Transverse colon (tissue), 4 donors: ENCODE measurements at places on chromosomes 3 and 15. TPM values are rescaled to one million over a fixed set of nuclear protein-coding genes. Genes with fewer than 3 reads are reported as not detected.
A peak's percentile ranks its signal among the peaks of the same experiment; 100 is the strongest.

The IL17RB gene
- total RNA-seq: 36.5 TPM

The GOLGA8M gene
- total RNA-seq: 0.41 TPM

The SLC22A13 gene
- 0.32 TPM for total RNA-seq

The FANCD2OS gene
- total RNA-seq: not detected

The ZNF385D gene
- 0.40 TPM for total RNA-seq

The MYEF2 gene
- total RNA-seq: 10.4 TPM

DNA sequence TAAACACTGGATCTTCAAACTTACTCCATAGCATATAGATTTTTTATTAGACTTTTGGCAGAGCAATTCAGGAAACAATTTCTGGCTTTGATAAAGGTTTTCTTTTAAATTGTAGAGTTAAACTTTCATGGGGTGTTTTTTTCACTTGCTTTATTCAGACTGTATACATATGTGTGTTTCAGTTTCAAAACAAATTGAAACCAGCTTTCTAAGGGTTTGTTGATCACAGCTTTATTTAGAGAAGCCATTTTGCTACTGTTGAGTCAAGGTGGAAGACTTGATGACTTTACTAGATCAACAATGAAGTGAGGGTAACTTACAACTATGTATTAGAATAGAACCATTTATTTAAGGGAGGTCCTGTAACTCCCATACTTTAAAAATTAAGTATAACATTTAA, 6.2 kb downstream of the UBE2E1 start:
- H3K27ac ChIP-seq: no peak overlapping the region
- no peaks in the 10 kb centered on the region for H3K27me3 ChIP-seq
- H3K4me1 ChIP-seq: peaks cover 67% of the 10 kb centered on the region
- no peak for DNase-seq
- H3K4me3 ChIP-seq: no peak overlapping the region

DNA sequence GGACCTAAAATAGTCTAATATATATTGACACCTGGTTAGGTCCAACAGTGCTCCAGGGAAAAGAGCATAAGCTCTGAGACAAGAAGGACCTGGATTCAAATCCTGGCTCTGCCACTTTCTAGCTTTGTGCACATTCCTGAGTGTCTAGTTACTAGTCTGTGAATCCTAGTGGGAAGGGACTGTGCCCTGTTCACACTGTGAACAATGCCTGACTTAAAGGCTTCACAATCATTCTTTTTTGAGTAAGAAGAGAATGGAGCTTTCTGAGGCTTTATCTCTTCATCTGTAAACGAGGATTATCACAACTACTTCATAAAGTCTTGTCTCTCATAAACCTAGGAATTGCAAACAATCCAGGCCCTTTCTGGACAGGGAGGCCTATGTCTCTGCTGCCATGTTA, 235.9 kb downstream of the SOX2 start:
- no peaks in the 10 kb centered on the region for H3K4me1 ChIP-seq
- no peaks in the 10 kb centered on the region for H3K36me3 ChIP-seq
- DNase-seq: no peak

DNA sequence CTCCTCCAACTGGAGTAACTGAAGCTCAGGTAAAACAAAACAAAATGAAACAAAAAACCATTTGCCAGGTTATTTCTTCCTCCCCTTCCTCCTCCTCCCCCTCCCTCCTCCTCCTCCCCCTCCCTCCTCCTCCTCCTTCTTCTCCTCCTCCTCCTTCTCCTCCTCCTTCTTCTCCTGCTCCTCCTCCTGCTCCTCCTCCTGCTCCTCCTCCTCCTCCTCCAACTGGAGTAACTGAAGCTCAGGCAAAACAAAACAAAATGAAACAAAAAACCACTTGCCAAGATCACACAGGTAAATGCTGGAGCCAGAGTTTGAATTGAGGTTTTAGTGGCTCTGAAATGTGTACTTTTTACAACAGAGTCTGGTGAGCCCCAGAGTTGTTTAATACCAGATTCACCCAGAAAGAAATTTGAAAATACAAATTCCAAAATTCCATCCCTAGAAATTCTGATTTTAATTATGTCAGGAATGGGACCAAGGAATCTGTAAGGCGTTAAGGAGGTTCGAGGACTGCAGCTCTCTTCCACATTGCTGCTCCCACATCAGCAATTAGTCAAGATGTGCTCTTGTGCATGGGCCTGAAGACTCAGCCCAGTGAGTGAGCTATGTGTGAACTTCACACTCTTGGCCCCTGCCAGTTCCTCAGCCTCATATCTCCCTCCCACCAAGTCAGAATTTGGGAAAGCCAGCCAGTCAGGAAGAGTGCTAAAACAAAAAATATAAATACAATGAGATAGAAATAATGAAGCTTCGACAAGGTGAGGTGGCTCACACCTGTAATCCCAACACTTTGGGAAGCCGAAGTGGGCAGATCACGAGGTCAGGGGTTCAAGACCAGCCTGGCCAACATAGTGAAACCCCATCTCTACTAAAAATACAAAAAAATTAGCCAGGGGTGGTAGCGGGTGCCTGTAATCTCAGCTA, 31.6 kb upstream of the ZNF770 start:
- H3K36me3 ChIP-seq: no peaks in the 10 kb centered on the region
- no peak overlapping the region for H3K27ac ChIP-seq
- H3K4me1 ChIP-seq: no peaks in the 10 kb centered on the region
- H3K4me3 ChIP-seq: no peak overlapping the region

- no peaks in the 10 kb centered on the region for H3K27me3 ChIP-seq
- H3K4me3 ChIP-seq: no peak overlapping the region
- no peak for DNase-seq
Measured at GRCh38 chr15:93296759-93297500, 207.9 kb upstream of the RGMA start.

GRCh38 chr15:28105793-28106192, 6.7 kb upstream of the OCA2 start:
- no peak for DNase-seq
- H3K36me3 ChIP-seq: no peaks in the 10 kb centered on the region
- no peak overlapping the region for H3K27ac ChIP-seq
- H3K4me3 ChIP-seq: no peak overlapping the region
- H3K27me3 ChIP-seq: peaks cover 25% of the 10 kb centered on the region
- H3K4me1 ChIP-seq: peaks cover 15% of the 10 kb centered on the region

GRCh38 chr3:48013288-48013980, 2.8 kb downstream of the MAP4 start:
- H3K36me3 ChIP-seq: no peaks in the 10 kb centered on the region
- H3K27ac ChIP-seq: peak overlapping the region; percentile 73
- DNase-seq: no peak
- H3K4me3 ChIP-seq: no peak overlapping the region
- H3K27me3 ChIP-seq: no peaks in the 10 kb centered on the region

DNA sequence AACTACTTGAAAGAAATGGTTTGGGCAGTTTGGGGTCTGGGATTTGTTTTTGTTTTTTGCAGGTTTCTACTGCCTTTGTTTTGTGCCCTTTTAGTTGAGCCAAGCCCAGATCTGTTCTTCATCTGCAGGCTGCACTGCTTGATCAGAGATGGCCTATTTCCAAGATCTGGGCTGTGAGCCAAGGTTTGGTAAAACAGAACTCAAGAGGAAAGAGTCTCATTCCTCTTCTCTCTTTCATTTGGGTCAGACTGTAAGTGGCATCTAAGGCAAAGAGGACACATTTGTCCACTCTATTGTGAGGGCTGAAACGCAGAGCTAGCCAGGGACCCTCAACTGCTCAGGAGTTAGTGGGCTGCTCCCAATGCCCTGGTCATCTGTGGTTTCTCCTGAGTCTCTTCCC, 104.4 kb upstream of the UBE3A start:
- DNase-seq: peak; percentile 31
- H3K36me3 ChIP-seq: no peaks in the 10 kb centered on the region
- no peaks in the 10 kb centered on the region for H3K4me1 ChIP-seq
- H3K4me3 ChIP-seq: no peak overlapping the region
- no peaks in the 10 kb centered on the region for H3K27me3 ChIP-seq
- peak overlapping the region; percentile 16 for H3K27ac ChIP-seq

DNA sequence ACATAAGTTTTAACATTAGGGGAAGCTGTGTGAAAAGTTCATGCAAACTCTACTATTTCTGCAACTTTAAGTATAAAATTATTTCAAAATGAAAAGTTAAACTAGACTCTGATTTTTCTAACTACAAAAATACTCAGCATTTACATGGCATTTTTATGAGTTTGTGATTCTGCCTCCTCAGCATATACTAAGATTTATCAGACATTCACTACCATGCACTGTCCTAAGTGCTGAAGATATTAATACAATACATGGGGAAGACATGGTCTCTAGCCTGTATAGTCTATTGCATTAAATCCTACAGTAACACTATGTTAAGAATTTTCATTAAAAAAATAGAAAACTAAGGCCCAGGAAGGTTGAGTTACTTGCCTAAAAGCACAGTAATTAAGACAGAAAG, 80.7 kb downstream of the ZNF148 start:
- peaks cover 3% of the 10 kb centered on the region for H3K4me1 ChIP-seq
- no peaks in the 10 kb centered on the region for H3K27me3 ChIP-seq
- DNase-seq: no peak
- H3K27ac ChIP-seq: no peak overlapping the region
- H3K4me3 ChIP-seq: no peak overlapping the region

DNA sequence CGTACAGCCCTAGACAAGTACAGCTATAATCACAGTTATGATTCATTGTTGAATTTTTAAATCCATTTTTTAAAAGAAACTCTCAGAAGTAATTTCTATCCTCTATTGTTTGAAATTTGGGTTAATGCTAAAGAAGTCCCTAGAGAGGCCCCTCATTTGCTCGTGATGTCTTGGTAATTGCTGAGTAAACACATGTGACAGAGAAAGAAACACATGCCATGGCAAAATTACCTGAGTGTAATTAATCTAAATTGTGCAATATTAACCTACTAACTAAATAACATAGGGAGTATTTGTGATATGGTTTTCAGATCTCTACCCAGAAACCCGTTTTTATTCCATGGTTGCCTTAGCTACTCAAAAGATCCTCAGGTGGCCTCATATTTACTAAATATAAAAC, 10.8 kb downstream of the NEK10 start:
- DNase-seq: no peak
- H3K27me3 ChIP-seq: no peaks in the 10 kb centered on the region
- H3K27ac ChIP-seq: peak overlapping the region; percentile 54
- no peaks in the 10 kb centered on the region for H3K36me3 ChIP-seq
- no peak overlapping the region for H3K4me3 ChIP-seq
- H3K4me1 ChIP-seq: peaks cover 50% of the 10 kb centered on the region

- H3K4me1 ChIP-seq: peaks cover 10% of the 10 kb centered on the region
- H3K36me3 ChIP-seq: no peaks in the 10 kb centered on the region
- DNase-seq: no peak
- H3K27me3 ChIP-seq: no peaks in the 10 kb centered on the region
Measured at GRCh38 chr3:42851228-42851834, 24.3 kb downstream of the CYP8B1 start.

DNA sequence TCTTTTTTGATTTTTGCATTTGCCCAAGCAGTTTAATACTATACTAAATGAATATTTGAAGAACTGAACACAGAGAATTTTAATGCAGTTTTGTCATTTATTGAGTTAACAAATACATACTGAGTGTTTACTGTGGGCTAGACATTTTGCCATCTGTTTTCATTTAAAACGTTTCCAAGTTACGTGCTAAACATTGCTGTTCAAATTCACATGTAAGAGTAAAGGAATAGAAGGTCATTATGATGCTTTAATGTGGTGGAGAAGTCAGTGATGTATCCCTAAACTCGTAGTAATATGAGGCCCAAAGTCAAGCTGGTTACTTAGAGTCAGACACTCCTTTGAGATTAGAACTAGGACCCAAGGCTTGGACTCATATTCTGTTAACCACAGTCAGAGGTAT, 49.4 kb downstream of the CRYBG3 start:
- H3K4me3 ChIP-seq: no peak overlapping the region
- H3K27ac ChIP-seq: no peak overlapping the region
- DNase-seq: no peak
- H3K27me3 ChIP-seq: no peaks in the 10 kb centered on the region
- H3K36me3 ChIP-seq: no peaks in the 10 kb centered on the region

DNA sequence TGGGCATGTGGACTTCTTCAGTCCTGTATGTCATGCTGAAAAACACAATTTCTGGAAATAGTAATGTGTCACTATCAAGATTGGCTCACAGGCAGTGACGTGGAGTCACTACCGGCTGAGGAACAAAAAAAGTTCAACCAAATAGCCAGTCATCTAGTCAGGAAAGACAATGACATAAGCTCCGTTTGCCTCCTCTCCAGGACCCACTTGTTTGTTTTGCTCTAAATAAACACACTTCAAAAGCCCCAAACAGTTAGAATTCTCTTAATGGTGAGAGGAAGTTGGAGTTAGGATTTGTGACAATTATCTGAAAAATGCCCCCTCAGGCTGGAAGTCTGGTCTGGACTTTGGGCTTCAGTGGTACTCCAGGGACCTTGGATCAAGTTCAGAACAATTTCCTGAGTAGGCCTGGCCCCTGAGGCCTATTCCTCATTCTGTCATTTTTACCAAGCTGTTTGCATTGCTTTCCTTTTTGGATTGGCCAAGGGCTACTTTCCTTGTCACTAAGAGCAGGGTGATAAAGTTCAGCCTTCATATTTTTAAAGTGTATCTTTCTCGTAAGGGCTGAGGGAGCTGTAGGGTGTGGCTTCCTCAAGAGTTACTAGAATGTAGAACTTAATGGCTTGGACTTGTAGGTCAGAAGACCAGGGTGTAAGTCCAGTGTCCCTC, 98.9 kb downstream of the EOMES start:
- H3K4me3 ChIP-seq: no peak overlapping the region
- no peaks in the 10 kb centered on the region for H3K27me3 ChIP-seq
- no peaks in the 10 kb centered on the region for H3K36me3 ChIP-seq
- H3K4me1 ChIP-seq: peaks cover 7% of the 10 kb centered on the region
- no peak for DNase-seq

DNA sequence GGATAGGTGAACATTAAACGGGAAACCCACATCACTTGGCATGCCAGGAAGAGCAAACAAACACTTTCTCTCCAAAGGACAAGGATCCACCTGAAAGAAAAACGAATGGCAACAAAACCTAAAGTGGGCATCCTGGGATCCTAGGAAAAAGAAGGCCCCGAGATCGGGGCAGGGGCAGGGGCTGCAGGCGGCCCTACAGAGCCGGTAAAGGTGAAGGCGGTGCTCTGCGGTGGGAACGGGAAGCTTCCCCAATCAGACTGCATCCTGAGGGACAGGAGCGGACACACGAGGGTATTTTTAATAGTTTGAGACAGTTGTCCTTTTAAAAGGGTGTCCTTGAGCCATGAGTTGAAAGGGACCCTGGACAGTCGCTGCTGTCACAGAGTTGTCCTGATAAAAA, 24.9 kb upstream of the GABRA5 start:
- no peaks in the 10 kb centered on the region for H3K36me3 ChIP-seq
- no peak overlapping the region for H3K27ac ChIP-seq
- no peaks in the 10 kb centered on the region for H3K4me1 ChIP-seq
- peaks cover 4% of the 10 kb centered on the region for H3K27me3 ChIP-seq

GRCh38 chr3:126528419-126528799, 4.5 kb downstream of the CHST13 start:
- H3K4me1 ChIP-seq: peaks cover 14% of the 10 kb centered on the region
- H3K4me3 ChIP-seq: no peak overlapping the region
- no peak overlapping the region for H3K27ac ChIP-seq
- H3K36me3 ChIP-seq: no peaks in the 10 kb centered on the region

DNA sequence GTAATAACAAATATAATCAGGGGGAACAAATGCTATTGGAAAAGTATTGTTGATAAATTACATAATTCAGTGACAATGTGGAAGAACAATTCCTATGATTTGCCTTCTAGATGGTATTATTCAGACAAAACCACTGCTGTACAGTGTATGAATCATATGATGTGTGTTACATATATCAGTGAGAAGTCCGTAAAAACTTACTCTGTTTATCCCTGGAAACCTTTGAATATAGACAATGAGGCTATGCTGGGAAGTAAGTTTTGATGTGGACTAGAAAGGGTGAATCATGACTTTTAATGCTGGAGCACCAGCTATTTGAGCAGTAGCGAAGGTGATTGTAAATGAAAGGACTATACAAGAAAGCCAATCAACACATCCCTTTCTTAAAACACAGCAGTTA, 17.9 kb downstream of the C3orf38 start:
- no peaks in the 10 kb centered on the region for H3K36me3 ChIP-seq
- H3K27ac ChIP-seq: no peak overlapping the region
- H3K27me3 ChIP-seq: no peaks in the 10 kb centered on the region
- no peak for DNase-seq
